K562 (cell line): ENCODE measurements at places on chromosomes 11 and 22. TPM values are rescaled to one million over a fixed set of nuclear protein-coding genes. Genes with fewer than 3 reads are reported as not detected.

Gene NCAM1
- 0.09 TPM in 2 replicates for total RNA-seq

GRCh38 chr11:95157824-95158223, 68.2 kb downstream of the ENDOD1 start:
- no peak for DNase-seq
- H3K4me1 ChIP-seq, result peaks cover 11% of the 10 kb centered on the region
- H3K27ac ChIP-seq, result no peak overlapping the region
- no peaks in the 10 kb centered on the region for H3K36me3 ChIP-seq
- H3K27me3 ChIP-seq, result no peaks in the 10 kb centered on the region

GRCh38 chr11:134866215-134866614, 454.2 kb upstream of the B3GAT1 start:
- no peaks in the 10 kb centered on the region for H3K4me1 ChIP-seq
- no peak overlapping the region for H3K4me3 ChIP-seq
- no peak for DNase-seq

- no peaks in the 10 kb centered on the region for H3K27me3 ChIP-seq
- DNase-seq, result no peak
- no peaks in the 10 kb centered on the region for H3K36me3 ChIP-seq
- no peak overlapping the region for H3K4me3 ChIP-seq
- H3K4me1 ChIP-seq, result no peaks in the 10 kb centered on the region
- no peak overlapping the region for H3K27ac ChIP-seq
Observed at GRCh38 chr11:117010808-117011540, 87.3 kb downstream of the SIK3 start.

- peak overlapping the region; percentile 99 for H3K27ac ChIP-seq
- peaks cover 17% of the 10 kb centered on the region for H3K4me1 ChIP-seq
- peaks cover 37% of the 10 kb centered on the region for H3K36me3 ChIP-seq
- H3K4me3 ChIP-seq, result peak overlapping the region; percentile 87
- DNase-seq, result peak; percentile 20
Observed at GRCh38 chr11:77636731-77637344, 756 bp downstream of the CLNS1A start.

DNA sequence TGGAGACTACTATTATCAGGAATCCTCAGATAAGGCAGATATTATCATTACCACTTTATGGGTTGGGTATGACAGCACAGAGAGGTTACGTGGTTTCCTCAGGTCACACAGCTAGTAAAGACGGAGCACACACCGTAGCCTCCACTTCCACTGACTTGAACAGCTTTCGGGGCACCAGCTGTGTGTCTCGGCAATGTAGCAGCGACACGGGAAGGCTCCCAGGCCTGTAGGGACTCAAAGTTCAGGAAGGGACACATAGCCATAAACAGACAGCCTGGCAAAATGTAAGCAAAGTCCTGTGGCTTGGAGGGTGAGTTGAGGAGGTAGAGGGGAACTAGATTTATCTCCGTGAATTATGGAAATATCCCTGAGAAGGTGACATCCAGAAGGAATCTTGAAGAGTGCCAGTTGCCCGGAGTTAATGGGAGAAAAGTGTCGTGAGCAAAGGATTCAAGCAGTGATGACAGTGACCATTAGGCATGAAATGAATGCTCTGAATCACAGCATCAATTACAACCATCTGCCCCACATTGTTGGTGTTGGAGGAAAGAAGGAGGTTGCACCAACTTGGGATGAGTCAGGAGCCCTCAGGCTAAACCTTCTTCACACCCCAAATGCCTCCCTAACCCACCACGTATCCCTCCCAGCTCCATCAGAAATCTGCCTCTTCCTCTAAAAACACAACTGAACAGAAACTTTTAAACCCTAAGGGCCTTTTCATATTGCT, 106.7 kb upstream of the ASPHD2 start:
- H3K27me3 ChIP-seq, result no peaks in the 10 kb centered on the region; the same call in 2 of the 3 replicates
- H3K27ac ChIP-seq, result no peak overlapping the region
- no peaks in the 10 kb centered on the region; the same call in none of the 2 replicates for H3K4me1 ChIP-seq
- H3K36me3 ChIP-seq, result no peaks in the 10 kb centered on the region
- H3K4me3 ChIP-seq, result no peak overlapping the region

DNA sequence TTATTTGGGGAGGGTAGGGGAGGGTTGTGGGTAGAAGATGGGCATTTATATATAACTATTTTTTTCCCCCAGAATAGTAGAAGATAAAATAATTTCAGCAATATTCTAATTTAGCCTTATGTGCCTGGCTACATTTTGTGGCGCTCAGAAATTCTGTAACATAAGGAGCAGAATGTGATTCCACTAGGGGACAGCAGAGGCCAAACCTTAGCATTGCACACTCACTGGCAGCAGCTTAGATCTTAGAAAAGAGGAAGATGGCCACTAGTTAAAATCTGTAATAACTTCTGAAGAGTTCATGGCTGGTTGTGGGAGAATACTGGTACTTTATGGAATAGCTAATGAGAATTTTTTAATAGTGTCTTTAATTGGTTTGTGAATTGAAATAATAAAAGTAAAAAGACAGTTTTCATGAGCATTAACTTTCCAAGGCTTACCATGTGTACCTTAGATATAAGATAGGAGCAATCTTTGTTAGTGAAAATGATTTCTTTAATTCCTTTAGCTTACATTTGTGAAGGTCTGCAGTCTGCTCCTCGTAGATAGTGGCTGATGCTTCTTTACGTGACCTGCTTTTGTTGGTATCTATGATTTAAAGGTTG, 33.1 kb downstream of the DDX10 start:
- no peaks in the 10 kb centered on the region for H3K27me3 ChIP-seq
- DNase-seq, result peak; percentile 69
- no peak overlapping the region for H3K4me3 ChIP-seq
- H3K4me1 ChIP-seq, result no peaks in the 10 kb centered on the region
- peaks cover 76% of the 10 kb centered on the region for H3K36me3 ChIP-seq
